ENCODE measurements at places on chromosomes 6 and 20. TPM values are rescaled to one million over a fixed set of nuclear protein-coding genes. Genes with fewer than 3 reads are reported as not detected.
A peak's percentile ranks its signal among the peaks of the same experiment; 100 is the strongest.

The DNAH8 gene
- total RNA-seq, result not detected

The BMP2 gene
- not detected for total RNA-seq

The RGS19 gene
- 172 TPM for total RNA-seq

The TMEM244 gene
- not detected for total RNA-seq

The PGK2 gene
- total RNA-seq, result not detected

The KIAA1755 gene
- total RNA-seq, result not detected

DNA sequence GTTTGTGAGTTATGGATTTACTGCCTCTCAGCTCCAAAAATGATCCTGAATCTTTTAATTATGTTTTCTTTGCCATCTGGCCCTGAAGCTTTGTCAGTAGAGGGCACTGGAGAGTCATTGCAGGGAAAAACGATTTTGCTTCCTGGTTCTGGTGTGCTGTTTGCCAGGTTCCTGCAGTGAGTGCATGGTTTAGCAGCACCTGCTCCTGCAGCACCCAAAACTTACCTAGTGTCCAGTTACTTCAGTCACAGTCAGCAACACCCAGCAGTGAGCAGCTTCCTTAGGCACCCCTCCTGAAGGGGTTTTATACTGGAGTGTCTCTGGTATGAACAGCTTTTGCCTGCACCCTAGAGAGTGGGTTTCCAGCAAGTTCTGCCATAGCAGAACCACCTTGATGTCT lies 6.0 kb upstream of the TRIM26 start:
- peak; percentile 82 for DNase-seq

GRCh38 chr6:28349344-28349891 lies 329 bp upstream of the ZKSCAN3 start:
- no peak for DNase-seq

- no peak for DNase-seq
These were observed 164.2 kb upstream of the AKAP12 start for GRCh38 chr6:151075527-151075926.

DNA sequence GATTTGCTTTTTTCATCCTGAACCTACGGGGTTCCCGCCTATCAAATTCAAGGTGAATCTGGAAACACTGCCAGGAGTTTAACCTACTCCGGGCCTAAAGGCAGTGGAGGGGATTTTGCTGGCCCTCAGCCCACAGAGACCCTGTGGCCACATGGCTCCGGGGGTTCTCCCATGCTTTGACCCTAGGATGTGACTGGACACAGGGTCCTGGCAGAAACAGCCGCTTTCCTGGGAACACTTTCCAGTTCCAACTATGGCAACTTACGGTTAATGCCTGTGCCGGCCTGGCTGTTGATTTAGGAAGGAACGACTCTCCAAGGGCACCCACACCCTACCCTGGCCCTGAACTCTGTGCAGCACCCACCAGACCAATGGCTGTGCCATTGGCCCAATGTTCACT lies 141.7 kb upstream of the RPS6KA2 start:
- no peak for DNase-seq

GRCh38 chr6:2164481-2164880 lies 80.9 kb downstream of the GMDS start:
- no peak for DNase-seq

DNA sequence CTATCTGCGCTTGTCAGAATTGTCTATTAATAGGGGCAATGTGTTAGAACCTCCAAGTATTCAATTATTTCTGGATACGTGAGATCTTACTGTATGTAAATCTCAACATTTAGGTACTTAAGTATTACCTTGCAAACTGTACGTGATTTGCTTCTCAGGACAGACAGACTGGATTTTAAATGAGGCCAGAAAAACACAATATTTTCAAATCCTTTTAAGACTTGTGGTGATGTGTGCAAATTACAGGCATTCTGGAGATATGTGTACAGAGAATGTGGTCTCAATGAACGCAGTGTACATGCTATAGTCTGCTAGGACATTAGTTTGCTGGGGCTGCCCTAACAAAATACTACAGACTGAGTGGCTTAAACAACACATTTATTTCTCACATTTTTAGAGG lies 16.9 kb downstream of the CCR6 start:
- peak; percentile 53 for DNase-seq

DNA sequence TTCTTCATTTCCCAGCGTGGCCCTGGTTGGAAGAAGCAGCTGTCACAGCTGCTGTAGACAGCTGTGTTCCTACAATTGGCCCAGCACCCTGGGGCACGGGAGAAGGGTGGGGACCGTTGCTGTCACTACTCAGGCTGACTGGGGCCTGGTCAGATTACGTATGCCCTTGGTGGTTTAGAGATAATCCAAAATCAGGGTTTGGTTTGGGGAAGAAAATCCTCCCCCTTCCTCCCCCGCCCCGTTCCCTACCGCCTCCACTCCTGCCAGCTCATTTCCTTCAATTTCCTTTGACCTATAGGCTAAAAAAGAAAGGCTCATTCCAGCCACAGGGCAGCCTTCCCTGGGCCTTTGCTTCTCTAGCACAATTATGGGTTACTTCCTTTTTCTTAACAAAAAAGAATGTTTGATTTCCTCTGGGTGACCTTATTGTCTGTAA lies 292.7 kb downstream of the ESR1 start:
- no peak for DNase-seq

DNA sequence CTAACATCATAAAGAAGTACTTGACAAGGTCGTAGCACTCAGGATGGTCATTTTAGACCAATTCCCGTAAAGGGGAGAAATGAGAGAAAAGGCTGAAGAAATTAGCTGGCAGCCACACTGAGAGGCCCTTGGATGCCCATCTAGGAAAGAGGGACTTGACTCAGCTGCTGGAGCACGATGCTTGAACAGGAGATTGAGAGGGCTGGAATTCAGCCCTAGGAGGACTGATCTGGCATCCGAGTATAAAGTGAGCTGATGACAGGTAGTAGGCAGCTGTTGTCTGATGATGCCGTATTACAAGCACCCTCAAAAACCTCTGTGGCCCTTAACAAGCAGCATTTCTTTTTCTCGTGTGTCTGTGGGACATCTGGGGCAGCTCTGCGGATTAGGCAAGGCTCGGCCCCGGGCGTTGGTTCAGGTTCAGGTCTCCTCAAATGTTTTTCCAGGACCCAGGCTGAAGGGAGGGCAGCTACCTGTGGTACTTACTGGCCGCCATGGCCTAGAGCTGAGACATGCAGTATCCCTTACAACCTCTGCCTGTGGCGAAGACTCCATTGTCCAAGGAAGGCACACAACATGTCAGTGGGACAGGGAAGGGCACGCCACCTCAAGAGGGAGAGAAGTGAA lies 219.6 kb upstream of the SNX9 start:
- DNase-seq, result no peak

GRCh38 chr20:45727044-45727443 lies 4.9 kb downstream of the SPINT4 start:
- DNase-seq, result no peak

DNA sequence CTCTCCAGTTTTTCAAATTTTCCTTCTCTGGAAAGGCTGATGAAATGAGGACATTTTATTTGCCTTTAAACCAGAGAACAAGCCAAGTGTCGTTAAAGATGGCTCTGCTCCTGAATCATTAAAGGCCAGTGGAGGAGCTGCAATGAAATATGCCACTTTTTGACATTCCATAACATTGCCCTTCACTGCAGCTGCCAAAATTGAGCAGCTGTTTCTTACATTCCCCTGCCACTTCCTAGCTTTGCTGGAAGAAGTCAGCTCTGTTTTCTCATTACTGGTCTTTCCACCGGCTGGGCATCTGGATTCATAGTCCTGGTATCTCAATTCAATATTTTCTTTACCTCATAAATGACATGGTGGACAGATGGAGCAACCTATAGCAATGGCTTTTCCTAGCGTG lies 45.5 kb upstream of the NRN1 start:
- DNase-seq, result no peak

- peak; percentile 89 for DNase-seq
These were observed 86.6 kb upstream of the PAX1 start for GRCh38 chr20:21618759-21619416.

DNA sequence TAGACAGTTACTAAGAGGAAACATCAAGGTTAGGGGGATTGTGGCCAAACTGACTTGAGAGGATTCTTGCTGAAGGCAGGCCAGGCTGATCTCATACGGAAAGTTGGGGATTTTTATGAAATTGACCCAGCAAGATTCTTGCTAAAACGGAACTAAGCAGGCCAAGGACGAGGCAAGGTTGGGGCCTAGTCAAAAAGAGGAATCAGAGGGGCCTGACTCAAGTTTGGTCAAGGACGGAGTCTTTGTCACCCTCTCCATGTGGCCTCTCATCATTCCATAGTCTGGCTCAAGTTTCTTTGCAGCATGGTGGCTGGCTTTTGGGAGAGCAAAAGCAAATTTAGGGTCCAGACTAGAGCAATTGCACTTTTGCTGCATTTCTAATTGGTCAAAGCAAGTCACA lies 7.9 kb upstream of the HECA start:
- no peak for DNase-seq

- DNase-seq, result peak; percentile 82
These were observed 1.1 kb downstream of the ABRACL start for GRCh38 chr6:139029470-139030227.

DNA sequence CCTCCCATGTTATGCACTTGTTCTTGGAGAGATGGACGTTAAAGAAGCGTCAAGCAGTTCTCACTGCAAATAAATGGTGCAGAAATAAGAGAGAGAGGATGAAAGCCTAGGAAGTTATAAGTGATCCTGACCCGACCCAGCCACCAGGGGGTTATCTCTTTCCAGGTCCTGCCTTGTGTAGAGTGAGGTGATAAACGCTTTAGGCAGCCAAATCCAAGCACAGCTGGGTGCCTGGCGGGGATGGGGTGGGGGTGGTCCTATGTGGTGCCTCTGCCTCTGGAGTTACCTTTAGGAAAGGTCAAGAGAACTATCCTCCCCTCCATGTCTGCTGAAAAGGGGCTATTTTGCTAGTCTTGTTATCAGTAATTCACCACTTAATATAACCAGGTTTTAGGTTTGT lies 9.2 kb upstream of the TFAP2A start:
- no peak for DNase-seq

DNA sequence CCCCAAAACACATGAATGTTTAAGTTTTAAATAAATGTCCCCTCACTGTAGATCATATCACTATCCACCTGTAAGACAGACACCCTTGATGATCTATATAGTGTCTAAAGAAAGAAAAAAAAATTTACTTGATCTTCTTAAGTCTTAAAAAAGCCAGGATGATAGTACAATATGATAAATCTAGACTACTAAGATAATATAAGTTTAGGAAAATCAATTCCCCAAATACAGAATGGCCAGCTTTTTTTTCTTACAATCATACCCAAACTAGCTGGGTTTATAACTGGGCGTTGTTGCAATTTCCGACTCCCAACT lies 14.4 kb downstream of the ZNF217 start:
- no peak for DNase-seq

DNA sequence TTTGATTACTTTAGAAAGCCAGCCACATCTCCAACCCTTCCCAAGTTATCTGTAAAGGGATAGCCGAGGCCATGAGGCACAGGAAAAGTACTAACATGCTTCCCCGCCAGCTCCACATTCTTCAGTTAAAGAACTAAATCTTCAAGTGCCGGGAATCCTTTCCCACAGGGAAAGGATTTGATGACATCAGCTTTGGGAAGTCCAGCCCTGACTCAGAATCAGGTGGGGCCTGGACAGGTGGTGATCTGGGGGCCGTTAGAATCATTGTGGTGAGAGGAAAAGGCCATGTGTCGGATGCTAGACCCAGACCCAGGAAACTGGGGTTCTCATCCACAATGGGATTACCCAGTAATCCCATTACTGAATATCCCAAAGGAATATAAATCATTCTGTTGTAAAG lies 580.0 kb downstream of the QKI start:
- DNase-seq, result no peak

DNA sequence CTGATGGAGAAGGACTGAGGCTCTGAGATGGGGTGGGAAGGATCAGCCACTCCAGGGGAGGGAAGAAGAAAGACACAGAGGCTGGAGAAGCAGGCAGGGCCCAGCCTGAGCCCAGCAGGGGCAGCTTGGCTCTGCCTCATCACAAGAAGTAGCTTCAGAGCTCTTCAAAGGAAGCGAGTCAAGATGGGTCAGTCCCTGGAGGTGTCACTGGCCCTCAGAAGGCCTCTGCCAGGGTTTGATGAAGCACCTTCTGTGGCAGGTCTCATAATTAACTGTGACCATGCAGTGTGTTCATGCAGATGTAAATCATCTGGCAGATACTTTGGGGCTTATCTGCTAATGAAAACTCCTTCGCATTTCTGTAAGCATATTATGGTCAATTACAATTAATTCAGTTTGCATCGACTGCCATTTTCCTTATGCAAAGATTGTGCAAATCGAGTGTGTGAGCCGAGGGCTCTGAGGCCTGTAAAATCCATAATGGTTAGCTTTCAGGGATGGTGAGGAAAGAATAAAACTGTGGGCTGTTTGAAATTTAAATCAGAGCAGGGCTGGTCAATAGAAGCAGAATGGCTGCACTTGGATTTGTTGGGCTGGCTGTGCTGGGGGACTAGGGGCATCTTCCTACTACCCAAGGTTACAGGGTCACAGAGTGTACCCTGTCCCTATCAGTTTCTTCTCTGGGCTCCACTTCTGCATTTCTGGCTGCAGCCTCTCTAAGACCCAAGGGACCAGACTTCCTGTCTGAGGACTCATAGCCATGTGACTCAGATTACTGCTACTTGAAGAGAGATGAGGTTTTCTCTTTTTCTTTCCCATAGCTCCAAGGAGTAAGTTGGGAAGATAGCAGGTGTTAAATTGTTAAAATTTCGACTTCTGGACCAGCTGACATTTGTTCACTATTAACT lies 376.6 kb downstream of the DHX35 start:
- peak; percentile 95 for DNase-seq

DNA sequence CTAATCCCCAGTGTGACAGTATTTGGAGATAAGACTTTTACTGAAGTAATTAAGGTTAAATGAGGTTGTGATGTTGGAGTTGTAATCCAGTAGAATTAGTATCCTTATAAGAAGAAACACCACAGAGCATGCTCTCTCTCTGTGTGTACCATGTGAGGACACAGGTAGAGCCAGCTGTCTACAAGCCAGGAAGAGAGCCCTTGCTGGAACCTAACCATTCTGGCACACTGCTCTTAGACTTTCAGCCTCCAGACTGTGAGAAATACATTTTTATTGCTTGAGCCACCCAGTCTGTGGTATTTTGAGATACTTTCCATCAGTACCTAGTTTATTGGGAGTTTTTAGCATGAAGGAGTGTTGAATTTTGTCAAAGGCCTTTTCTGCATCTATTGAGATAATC lies 110.2 kb downstream of the PHF3 start:
- DNase-seq, result no peak

DNA sequence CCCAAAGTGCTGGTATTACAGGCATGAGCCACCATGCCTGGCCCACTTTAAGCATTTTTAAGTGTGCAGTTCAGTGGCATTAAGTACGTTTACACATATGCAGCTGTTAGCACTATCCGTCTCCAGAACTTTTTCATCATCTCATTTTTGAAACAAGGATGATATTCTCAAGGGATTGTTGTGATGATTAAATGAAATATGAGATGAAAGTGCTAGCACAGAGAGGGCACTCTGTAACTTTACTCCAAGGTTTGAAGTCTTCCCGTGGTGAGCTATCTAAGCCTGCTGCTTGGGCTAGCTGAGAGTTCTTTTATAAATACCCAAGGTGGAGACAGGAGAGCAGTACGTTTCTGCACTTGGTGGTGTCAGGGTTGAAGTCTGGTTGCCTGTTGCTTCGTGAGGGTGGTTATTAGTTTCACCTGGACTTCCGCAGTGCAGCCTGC lies 6.6 kb downstream of the TM9SF4 start:
- DNase-seq, result no peak

GRCh38 chr6:46053039-46053933 lies 37.6 kb upstream of the CLIC5 start:
- no peak for DNase-seq

GRCh38 chr6:123742626-123743025 lies 61.0 kb upstream of the NKAIN2 start:
- DNase-seq, result no peak

- DNase-seq, result peak; percentile 44
These were observed 17.4 kb upstream of the PRDM13 start for GRCh38 chr6:99589290-99589672.

All from Karpas-422 (cell line).